GM23248 (cell line): ENCODE measurements at places on chromosomes 2 and 18. TPM values are rescaled to one million over a fixed set of nuclear protein-coding genes. Genes with fewer than 3 reads are reported as not detected.

OSBPL6 gene
- 6.3 and 8.9 TPM in 2 replicates for total RNA-seq

VIT gene
- 0.22 TPM in 1 of 2 replicates, not detected in the other for total RNA-seq

SGPP2 gene
- not detected in 2 replicates for total RNA-seq

CEBPZOS gene
- total RNA-seq: 13.2 and 19.0 TPM in 2 replicates

VWA3B gene
- total RNA-seq: not detected in 2 replicates

CXCR1 gene
- total RNA-seq: not detected in 2 replicates

SCYGR4 gene
- not detected in 2 replicates for total RNA-seq

ZC3H6 gene
- total RNA-seq: 2.5 and 3.3 TPM in 2 replicates

NAT8 gene
- total RNA-seq: not detected in 2 replicates

SLC8A1 gene
- total RNA-seq: 82.1 and 83.4 TPM in 2 replicates

GGCX gene
- total RNA-seq: 74.7 and 81.3 TPM in 2 replicates

CNDP1 gene
- total RNA-seq: not detected in 2 replicates

IL37 gene
- not detected in 2 replicates for total RNA-seq

POTEC gene
- total RNA-seq: not detected in 2 replicates

GRCh38 chr18:4544142-4544541 is 89.0 kb upstream of the DLGAP1 start:
- DNase-seq: peak; percentile 2

GRCh38 chr2:155357172-155357571 is 658.7 kb downstream of the KCNJ3 start:
- no peak for DNase-seq

- DNase-seq: no peak
Measured at GRCh38 chr2:227813562-227814353, at the start of gene CCL20. CCL20 (plus strand) TSS chr2:227813842; CDS start chr2:227813912, 70 bp downstream.

- no peak for DNase-seq
Measured at GRCh38 chr2:88856409-88857135, 165.1 kb downstream of the RPIA start.

DNA sequence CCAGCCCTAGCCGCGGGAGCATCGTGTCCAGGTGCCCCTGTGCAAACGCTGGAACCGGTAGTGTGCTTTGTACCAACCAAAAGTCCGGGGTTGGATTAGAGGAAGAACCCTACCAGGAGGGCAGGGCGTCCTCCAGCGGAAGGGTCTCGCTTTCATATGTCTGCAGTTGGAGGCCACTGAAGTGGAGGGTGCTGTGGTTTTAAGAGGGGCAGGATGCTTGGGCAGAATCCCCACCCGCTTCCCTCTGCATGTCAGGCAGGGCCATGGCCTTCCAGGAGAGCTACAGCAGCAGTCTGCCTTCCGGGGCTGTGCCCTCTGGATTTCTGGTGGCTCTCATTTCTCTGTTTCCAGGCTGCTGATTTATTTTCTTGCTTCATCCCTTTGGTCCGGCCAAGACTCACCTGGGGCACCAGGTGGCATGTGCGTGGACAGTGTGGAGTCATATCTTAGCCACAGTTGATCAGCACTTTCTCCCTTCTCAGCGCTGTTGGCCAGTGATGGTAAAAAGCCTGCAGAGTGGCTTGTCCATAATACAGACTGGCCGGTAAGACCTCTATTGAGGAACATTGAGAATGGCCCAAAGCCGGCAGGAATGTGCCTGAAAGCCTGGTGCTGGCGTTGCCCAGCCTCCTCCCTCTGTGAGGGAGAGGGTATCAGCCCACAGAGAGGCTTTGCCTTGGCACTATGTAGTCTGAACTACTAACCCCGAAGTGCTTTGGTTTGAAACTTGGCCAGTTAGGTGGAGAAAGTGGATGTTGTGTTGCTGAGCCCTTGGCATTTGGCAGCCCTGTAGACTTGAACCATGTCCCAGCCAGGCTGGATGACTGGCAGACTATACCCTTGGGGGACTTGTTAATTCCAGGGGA is 1.8 kb downstream of the AGAP1 start:
- peak; percentile 34 for DNase-seq

DNA sequence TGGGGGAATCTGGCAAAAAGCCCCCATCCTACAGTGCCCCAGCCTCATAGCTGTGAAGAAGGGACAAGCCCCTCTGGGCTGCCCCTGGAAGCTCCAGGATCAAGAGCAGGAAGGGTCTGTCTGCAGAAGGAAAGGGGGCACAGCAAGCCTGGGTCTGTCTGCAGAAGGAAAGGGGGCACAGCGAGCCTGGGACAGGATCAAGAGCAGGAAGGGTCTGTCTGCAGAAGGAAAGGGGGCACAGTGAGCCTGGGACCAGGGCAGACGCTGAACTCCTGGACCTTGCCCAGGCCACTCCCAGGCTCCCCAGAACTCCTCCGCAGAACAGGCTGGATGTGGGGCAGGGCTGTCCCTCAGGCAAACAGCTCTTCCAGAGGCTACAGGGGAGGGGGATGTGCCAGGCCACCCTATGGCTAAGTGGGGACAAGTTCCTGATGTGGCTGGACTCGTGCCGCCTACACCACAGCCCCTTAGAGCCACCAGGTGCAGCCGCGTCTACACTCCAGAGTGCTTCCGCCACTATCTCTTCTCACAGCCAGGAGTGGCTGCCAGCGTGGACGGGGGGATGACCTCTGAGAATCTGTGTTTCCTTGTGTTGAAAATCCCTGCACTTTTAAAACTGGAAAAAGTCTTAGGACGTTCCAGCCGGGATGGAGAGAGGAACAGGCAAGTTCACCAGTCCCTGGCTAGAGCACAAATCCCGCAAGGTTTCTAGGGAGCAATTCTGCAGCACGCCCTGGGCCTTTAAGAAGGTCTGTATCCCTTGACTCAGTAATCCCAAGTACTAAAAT is 20.8 kb downstream of the KIF1A start:
- DNase-seq: no peak

- peak; percentile 17 for DNase-seq
Measured at GRCh38 chr2:197821550-197822289, 17.3 kb downstream of the PLCL1 start.

DNA sequence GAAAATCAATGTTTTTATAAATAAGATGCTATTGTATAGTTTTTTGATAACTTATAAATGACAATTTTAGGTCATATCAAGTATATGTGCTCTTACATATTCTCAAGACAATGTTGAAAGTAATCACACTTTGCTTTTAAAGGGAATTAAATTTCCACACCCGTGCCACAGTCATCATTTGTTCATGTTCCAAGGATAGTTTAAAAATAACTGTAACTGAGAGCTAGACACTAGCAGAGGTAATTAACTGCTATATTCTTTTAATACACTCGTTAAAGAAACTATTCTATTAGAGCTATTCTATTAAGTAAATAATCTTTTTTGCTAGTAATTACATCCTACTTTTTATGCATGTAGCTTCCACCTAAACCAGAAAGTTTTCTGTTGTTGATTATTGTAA is 18.0 kb downstream of the GEN1 start:
- DNase-seq: no peak

DNA sequence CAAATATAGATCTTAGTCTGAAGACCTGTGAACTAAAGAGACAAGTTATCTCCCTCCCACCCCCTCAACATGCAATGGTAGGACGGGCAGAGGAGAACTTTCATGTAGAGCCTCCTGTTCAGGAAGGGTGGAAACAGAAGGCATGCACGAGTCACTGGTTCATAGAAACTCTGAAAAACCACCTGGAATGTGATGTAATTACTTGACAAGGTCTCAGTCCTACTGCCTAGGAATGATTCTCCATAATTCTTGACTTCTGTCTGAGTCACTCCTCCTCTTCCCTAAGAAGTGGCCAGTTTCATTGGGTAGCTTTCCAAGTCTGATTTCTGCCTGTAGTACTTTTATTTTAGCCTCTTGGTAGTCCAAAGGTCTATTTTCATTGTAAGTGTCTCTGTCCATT is 277.3 kb downstream of the PTPRM start:
- no peak for DNase-seq

- DNase-seq: peak; percentile 27
Measured at GRCh38 chr2:133777574-133777960, 209.3 kb upstream of the NCKAP5 start.

DNA sequence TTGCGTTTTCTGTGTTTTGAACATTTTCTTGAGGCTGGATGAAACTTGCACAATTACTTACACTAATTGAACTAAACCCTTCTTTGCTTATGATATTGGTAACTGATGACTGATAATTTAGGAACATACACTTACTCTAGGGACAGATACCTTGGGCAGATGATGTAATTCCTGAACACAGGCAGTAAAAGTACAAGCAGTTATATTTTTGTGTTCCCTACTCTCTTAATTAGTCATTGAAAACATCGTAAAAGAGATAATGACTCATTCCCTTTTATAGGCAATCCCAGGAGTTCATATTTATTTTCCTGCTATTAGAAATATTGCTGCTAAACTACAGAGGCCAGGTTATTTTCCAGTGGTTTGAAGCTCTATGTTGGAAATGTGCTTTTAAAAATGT is 46.4 kb downstream of the CCDC85A start:
- peak; percentile 62 for DNase-seq

GRCh38 chr18:48987821-48988220 is 37.1 kb upstream of the SMAD7 start:
- DNase-seq: no peak

GRCh38 chr2:127066942-127067341 is 40.0 kb downstream of the BIN1 start:
- peak; percentile 77 for DNase-seq

DNA sequence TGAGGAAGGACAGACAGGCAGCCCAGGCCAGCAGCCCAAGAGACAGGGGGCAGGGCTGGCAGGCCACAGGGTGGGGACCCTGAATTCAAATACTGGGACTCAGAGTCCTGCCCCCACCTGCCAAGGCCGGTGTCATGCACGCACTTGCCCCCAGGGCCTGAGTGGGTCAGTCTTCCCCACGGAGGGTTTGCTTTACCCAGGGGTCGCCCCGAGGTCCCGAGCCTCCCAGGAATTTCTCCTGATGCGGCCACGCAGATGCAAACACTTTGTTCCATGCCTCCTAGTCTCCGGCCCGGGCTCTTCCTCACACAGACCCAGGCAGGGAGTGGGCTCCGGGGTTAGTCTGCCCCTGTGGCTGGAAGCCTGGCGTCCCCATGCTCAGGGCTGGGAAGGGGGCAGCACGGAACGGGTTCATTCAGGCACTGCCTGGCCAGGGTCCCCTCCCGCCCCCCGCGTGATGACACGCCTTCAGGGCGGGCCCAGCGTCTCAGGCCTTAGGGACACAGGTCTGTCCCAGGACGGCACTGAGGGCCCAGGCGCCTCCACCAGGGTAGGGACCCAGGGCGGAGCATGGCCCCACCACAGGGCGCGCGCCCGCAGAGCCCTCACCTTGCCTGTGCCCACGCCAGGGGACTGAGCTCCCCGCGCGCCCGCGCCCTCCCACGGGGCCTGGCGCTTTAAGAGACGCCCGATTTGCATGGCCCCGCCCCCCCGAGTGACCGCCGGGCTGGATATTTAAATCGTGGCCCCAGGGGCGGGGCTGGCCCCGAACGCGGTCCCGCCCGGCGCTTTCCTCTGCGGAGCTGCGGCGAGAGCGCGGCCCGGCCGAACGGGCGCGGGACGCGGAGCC is at the start of gene SNED1:
Gene SNED1, plus strand, starts transcription at position 763 of the 850 bp plus-strand sequence. CDS start 220 bp downstream, outside the sequence.
- peak; percentile 92 for DNase-seq

DNA sequence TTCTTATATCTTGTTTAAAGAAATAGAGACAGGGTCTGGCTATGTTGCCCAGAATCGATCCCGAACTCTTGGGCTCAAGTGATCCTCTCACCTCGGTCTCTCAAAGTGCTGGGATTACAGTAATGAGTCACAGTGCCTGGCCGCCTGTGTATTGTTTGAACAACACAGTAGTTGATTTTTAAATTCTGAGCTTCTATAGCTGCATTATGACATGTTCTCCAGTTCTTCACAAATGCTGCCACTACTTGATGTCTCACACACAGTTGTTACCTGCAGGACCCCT is 7.7 kb upstream of the RHOB start:
- peak; percentile 34 for DNase-seq
